LHCN-M2 (cell line): ENCODE measurements at places on chromosomes 4 and X. TPM values are rescaled to one million over a fixed set of nuclear protein-coding genes. Genes with fewer than 3 reads are reported as not detected.

DNA sequence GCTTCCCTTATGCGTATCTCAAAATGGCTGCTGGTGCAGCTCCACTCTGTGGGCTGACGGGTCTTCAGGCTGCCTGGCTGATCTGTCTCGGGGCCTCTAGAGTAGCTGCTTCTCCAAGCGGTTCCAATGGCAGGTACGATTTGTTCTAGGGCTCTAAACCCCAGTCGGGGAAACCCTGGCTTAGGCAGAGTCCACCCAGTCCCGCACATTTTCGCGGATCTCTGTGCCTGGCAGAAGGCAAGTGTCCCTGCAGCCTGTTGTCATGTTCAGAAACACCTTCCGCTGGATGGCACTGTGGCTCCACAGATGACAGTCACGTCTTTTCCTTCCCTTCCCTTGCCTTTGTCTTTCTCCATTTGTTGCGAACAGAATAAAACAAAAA lies 54.4 kb downstream of the NBDY start:
- DNase-seq = no peak

- peak; percentile 77 for DNase-seq
Observed at GRCh38 chr4:140012688-140013486, 141.1 kb downstream of the MAML3 start.

DNA sequence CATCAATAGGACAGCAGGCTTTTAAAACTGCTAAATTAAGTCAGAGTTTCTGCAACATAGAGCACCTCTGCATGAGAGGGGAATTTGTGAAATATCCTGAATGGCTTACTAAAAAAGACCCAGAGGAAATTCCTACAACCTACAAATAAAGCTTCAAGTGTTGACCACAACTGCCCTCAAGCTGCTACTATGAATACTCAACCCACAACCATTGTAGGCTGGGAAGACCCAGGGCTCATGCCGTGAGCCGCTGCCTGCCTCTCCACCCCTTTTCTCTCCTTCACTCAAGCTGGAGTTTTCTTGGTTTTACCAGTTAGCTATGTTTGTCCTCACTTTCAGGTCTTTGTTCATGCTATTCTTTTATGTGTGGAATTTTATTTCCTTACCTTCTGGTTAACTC lies 151.6 kb downstream of the EMCN start:
- DNase-seq = no peak

- DNase-seq = peak; percentile 67
Observed at GRCh38 chrX:120768681-120769080, 107.0 kb downstream of the CT47B1 start.

DNA sequence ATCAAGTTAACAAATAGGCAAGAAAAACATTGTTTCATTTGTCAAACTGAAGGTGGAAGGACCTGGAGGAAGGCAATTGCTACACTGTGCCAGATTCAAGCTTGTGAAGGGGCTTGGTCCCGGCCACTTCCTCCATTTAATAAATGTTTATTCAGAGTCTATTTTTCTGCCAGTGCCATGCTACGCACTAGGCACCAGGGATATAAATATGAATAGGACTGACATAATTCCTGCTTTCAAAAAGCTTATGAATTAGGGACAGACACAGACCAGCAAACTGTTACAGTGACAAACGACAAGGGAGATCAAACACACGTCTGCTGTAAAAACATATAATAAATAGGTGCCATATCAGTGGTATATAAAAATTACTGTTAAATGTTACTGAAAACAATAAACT lies 571 bp downstream of the TLR6 start:
- no peak for DNase-seq

DNA sequence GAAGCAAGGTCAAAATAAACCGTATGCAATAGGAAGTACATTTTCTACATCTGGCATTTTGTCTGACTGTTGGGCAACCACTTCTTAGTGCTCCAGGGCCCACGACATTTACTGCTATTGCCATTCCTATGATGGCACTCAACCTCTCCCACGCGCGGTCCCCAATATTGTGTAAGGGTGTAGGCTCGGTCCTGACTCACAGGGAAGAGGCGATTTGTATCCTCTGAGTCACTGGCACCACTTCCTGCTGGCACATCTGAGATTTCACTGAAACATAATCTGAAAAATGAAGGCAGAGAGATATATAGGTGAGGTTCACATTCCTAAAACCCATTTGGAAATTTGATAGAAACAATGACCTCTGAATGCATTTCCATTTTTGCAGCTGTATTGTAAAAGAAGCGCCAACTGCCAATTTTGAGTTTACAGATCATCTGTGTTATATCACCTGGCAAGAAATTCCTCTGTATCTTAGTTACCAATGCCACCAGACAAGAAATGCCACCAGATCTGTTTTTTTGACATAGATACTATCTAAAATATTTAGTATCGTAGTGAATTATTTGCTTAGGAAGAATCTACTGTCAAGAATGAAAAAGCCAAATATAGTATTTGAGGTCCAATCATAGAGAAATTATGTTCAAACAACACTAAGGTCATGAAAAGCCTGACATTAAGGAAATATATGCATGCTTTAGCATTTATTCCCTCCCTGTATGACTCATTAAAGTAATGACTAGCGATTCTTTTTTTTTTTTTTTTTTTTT lies 9.8 kb downstream of the EREG start:
- DNase-seq = peak; percentile 98

DNA sequence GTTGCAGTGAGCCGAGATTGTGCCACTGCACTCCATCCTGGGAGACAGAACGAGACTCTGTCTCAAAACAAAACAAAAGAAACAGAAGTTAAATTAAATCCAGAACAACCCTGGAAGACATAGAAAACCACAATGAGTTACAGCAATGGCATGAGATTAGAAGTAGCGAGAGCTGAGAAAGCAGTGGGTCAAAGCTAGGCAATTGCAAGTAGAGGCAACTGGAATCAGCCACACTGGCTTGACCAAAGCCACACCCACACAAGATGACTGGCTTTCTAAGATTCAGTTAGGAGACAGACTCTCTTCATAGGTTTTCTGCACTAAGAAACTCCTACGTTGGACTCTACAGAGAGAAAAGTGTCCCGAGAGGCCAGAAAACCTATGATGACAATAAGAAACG lies 443.0 kb downstream of the GPM6A start:
- DNase-seq = peak; percentile 48

DNA sequence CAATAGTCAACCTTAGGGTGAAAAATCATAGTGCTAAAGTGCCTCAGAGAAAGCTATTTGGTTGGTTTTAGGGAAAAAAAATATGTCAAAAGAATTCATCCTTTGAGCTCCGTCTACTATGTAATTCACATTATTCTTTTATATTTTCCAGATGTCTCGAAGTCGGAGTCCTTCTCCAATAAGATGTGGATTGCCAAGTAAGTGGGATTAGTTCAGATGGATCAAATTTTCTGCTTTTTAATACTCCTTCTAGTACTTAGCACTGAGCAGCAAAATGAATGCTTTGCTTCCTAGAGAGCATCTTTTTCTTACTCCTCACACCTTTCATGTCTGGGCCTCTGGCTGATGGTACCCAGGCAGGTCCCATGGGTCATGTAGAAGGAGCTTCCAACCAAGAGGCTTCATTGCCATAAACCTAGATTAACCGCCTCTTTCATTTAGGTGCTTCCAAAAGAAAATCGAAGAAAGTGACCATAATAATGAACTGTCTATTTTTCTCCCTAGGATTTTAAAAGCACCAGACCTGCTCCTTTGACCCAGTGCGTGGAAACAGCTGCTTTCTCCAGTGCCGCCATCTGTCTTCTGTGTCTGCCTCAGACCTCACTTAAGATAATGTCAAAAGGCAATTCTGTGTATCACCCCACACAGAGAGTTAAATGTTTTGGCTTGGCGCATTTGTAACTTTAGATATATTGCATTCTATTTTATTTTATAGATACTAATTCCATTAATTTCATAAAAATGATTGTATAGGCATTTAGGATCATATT lies 43.5 kb downstream of the SPATA18 start:
- DNase-seq = no peak

- DNase-seq = no peak
Observed at GRCh38 chr4:104475652-104476051, 19.0 kb downstream of the CXXC4 start.

- DNase-seq = peak; percentile 38
Observed at GRCh38 chr4:118270492-118270891, 82.3 kb downstream of the PRSS12 start.

DNA sequence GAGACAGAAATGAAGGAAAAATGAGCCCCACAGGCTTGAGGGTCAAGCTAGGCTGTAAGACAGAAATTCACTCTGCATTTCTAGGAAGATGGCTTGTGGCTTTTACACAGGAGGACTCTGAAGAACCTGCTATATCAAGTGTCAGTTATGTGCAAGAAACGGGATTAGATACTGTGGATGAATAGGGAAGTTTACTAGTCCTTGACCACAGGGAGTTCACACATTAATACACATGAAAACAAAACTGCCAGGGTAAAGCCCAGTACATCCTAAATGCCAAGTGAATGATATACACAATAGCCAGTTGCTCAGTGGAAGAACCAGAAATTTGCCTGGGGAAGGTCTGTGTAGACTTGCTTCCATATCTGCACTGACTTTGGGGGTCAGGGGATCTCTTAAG lies 53.5 kb downstream of the TMEM131L start:
- peak; percentile 75 for DNase-seq

- no peak for DNase-seq
Observed at GRCh38 chrX:41301438-41301824, 32.5 kb upstream of the DDX3X start.

DNA sequence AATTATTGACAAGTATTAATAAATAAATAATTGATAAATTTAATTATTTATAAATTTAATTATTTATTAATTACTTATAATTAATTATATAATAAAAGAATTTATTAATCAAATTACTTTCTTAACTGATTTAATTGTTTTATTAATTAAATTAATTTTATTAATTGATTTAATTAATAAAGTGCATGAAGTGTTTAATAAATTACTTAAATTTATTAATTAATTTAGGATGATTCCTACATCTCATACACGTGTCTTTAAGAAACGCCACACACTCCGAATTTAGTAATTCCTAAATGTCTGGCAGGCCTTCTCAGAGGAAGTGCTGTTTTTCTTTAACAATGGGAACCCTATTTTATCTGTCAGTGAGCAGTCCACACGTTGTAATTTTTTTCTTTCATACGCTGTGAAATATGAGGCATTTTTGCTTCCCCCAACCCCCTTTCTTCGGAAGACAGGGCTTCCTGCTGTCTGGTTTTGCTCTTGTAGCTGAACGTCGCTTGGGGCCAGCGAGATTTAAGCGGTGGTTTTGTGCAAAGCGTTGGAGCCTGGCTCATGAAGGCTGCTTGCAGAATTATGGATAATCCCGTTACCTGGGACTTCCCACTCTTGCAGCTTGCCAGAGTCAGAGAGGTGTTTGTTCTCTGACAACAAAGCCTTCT lies 46.8 kb downstream of the CRLF2 start:
- DNase-seq = no peak

DNA sequence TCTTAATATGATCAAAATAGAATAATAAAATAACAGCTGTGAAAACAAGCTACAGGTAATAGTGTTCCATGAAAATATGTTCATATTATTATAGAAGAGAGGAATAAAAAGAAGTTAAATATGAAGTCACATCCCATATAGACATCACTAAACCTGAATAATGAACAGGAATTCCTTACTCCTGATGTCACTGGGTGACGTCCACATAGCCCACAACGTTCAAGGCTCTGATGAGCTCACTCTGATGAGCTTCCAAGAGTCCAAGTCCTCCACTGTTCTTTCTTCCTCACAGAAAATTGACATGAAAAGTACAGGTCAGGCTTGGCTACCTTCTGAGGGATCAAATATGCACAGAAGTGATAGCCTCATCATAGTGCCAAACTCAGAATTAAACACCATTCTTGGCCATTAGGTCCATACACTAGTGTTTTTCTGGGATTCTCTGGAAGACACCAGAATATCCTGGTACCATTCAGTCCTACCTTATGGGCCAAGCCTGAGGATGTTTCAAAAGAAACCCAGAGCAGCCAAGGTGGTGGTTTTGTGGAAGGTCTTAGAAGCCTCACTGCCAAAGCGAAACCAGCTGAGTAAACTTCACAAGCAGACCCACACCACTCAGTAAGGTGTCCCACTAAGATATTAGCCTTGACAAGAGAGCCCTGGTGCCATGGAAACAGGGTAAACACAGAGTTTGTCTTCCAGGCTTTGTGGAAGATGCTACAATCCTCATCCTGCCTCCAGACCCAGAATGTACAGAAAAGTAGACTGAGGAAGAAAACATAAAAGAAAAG lies 138.4 kb upstream of the HHIP start:
- DNase-seq = peak; percentile 1

- DNase-seq = no peak
Observed at GRCh38 chrX:46754586-46755061, 4.3 kb downstream of the SLC9A7 start.

DNA sequence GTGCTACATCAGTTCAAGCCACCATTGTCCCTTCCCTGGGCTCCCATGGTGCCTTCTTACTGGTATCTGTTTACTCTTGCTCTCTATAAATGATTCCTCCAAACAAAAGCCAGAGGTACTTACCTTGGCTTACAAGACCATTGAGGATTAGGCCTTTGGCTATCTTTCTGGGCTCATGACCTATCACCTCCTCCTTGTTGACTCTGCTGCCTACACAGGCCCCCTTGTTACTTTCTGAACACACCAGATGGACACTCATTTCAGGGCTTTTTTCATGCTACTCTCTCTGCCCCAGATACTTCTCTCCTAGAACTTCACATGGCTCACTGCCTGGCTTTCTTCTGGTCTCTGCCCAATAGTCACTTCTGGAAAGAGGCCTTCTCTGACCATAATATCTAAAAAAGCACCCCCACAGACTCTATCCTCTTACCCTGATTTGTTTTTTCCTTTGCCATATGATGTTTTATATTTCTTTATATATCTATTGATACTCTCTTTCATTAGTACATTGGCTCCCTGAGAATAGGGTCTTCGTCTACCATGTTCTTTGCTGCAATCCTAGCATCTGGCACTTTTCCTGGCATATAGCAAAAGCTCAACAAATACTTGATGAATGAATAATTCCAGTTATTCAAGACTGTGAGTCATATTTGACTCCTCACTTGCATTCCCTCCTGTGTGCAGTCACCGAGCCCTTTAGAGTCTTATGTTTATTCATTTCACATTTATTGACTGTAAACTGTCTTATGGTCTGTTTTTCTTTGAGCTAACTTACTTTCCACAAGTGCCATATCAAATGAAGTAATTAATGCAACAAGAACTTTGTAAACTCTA lies 27.1 kb upstream of the TAPT1 start:
- DNase-seq = peak; percentile 79

DOCK11 gene
- total RNA-seq = 4.2 and 5.5 TPM in 2 replicates

LRAT gene
- not detected in 2 replicates for total RNA-seq

PDHA2 gene
- not detected in 2 replicates for total RNA-seq

TCEAL6 gene
- not detected in 2 replicates for total RNA-seq

NUP54 gene
- total RNA-seq = 42.4 and 48.2 TPM in 2 replicates

CCDC158 gene
- not detected in 2 replicates for total RNA-seq

SFRP2 gene
- total RNA-seq = not detected in 2 replicates

BBS12 gene
- 3.3 and 5.5 TPM in 2 replicates for total RNA-seq

PACRGL gene
- total RNA-seq = 19.2 and 19.6 TPM in 2 replicates
